ENCODE measurements at places on chromosomes 3 and 15.

DNA sequence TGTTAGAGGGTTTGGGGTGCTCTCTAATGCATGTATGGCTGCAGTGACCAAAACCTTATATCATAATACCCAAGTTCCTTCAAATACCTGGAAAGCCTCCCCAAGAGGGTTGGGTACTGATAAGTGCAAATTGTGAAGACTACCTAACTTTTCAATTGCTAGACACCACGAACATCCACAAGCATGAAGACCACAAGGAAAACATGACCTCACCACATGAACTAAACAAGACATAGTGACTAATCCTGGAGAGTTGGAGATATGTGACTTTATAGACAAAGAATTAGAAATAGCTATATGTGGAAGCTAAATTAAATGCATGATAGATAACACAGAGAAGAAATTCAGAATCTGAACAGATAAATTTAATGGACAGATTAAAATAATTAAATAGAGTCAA, 23.9 kb upstream of the AADACL2 start:
- no peak for DNase-seq

DNA sequence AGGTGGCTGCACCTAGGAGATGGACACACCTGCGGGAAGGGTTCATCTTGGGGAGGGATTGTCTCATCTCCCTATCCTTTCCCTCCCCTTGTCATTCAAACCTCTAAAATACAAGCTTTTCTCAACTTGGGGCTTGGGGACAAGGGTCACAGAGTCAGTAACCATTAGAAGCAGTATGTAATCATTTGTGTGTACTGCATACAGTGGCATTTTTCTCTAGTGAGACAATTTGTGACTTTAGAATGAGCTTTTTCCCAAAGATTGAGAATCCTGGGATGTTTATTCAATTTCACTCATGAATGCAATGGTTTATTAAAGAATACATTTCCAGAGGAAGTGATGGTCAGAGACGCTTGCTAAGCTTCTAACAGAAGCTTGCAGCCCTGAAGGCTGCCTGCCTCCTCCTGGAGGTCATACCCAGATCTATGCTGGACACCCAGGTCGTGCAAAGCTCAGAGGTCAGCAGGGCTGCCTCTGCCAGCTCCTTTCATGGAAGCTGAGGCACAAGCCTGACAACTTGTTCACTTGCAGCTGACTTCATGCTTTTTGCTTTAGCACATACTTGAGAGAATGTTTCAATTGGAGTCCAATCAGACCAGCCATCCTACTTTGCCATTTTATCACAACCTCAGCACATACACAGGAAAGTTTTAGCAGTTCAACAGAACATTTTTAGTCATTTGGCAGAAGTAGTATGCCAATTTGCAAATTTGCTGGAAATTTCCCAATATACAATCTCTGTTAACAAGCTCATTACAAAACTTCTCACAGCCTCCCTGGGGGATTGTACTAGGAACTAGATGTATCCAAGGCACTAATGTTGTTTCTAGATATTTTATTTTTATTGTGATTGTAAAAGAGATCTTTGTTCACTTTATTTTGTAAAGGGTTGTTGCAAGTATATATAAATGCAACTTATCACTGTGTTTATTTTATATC, 25.6 kb upstream of the ALDH1L1 start:
- DNase-seq = no peak

GRCh38 chr3:163971861-163972260, 1106.4 kb downstream of the SI start:
- no peak for DNase-seq

GRCh38 chr3:118981494-118982134, 53.0 kb downstream of the IGSF11 start:
- DNase-seq = no peak

GRCh38 chr15:88974392-88974791, 61.2 kb upstream of the MFGE8 start:
- DNase-seq = no peak
